ENCODE measurements at places on chromosomes 1 and 21. TPM values are rescaled to one million over a fixed set of nuclear protein-coding genes. Genes with fewer than 3 reads are reported as not detected.
A peak's percentile ranks its signal among the peaks of the same experiment; 100 is the strongest.

Gene OR2L2
- 0.22 TPM for total RNA-seq

Gene KRTAP7-1
- not detected for total RNA-seq

Gene KCNA3
- 114 TPM for total RNA-seq

Gene C1QA
- not detected for total RNA-seq

Gene IL24
- not detected for total RNA-seq

Gene GUCA2B
- total RNA-seq: not detected

GRCh38 chr1:107933736-107934135 lies 31.2 kb downstream of the VAV3 start:
- no peaks in the 10 kb centered on the region for H3K27me3 ChIP-seq
- H3K4me3 ChIP-seq: no peak overlapping the region
- H3K4me1 ChIP-seq: peaks cover 29% of the 10 kb centered on the region
- H3K27ac ChIP-seq: peak overlapping the region; percentile 21
- DNase-seq: no peak
- H3K36me3 ChIP-seq: peaks cover 4% of the 10 kb centered on the region

DNA sequence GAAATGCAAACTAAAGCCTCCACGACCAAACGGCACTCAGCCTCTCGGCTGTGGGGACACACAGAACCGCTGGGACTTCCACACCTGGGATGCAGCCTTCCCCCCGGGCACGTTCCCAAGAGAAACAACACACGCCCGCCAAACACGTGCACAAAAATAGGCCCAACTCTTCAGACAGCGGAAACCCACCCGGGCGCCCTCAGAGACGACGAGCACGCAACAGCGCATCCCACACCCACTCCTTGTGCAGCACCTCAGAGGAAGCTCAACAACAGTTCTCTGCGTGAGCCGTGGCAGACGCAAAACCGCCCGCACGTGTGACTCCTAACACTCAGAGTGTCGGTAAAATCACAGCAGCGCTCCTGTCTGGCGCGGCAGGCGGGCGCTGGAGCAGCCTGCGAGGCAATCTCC lies 5.3 kb downstream of the C1orf159 start:
- peaks cover 3% of the 10 kb centered on the region for H3K36me3 ChIP-seq
- no peak overlapping the region for H3K27ac ChIP-seq
- DNase-seq: no peak
- H3K4me3 ChIP-seq: no peak overlapping the region
- peaks cover 12% of the 10 kb centered on the region for H3K4me1 ChIP-seq
- H3K27me3 ChIP-seq: no peaks in the 10 kb centered on the region

DNA sequence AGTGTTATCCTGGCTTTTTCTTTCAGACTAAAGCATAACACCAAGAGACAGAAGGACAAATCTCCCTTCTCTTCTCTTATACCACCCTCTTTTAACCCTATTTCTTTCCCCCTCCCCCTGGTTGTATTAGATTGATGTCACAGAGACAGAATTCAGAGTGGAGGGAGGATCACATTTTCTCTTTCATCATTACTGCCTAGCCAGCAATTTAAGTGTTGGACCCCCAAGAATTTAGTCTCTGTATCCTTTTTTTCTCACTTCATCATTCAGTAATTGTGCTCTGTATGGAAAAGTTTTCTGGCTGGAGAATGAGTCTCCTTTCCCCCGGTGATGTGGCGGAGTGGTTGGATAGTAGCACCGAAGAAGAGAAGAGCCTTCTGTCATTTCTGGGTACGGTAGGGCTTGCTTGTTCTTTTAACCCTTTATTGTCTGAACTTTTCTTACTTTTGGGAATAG lies 124.8 kb downstream of the CLEC20A start:
- H3K36me3 ChIP-seq: peaks cover 2% of the 10 kb centered on the region
- H3K4me3 ChIP-seq: no peak overlapping the region
- peaks cover 19% of the 10 kb centered on the region for H3K27me3 ChIP-seq
- no peak for DNase-seq
- peaks cover 2% of the 10 kb centered on the region for H3K4me1 ChIP-seq
- H3K27ac ChIP-seq: no peak overlapping the region

DNA sequence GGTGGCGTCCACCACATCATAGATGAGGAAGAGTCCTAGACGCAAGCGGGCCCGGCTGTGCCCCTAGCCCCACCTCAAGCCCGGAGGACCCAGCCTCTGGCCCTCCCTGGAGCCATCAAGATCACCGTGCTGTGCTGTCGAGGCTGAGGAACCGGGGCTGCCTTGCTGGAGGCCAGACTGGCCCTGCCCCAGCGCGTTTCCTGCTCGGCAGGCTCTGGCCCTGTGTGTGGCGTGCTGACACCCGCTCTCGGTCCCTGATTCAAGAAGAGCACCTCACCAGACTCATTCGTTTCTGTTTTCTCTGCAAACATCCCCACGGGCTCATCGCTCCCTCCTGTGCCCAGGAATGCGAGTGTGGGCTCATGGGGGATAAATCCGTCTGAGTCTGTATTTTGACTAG lies 51.1 kb downstream of the GLIS1 start:
- peaks cover 6% of the 10 kb centered on the region for H3K4me1 ChIP-seq
- no peak overlapping the region for H3K4me3 ChIP-seq
- no peak overlapping the region for H3K27ac ChIP-seq

GRCh38 chr1:192601567-192601966 lies 26.0 kb downstream of the RGS1 start:
- peaks cover 3% of the 10 kb centered on the region for H3K36me3 ChIP-seq
- H3K4me3 ChIP-seq: no peak overlapping the region
- no peak for DNase-seq
- H3K4me1 ChIP-seq: peaks cover 10% of the 10 kb centered on the region

DNA sequence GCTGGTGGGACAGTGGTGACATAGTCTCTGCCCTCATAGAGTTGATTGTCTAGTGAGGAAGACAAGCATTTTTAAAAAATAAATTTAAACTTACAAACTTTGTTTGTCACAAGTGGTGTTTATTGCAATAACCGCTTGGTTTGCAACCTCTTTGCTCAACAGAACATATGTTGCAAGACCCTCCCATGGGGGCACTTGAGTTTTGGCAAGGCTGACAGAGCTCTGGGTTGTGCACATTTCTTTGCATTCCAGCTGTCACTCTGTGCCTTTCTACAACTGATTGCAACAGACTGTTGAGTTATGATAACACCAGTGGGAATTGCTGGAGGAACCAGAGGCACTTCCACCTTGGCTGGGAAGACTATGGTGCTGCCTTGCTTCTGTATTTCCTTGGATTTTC lies 58.4 kb downstream of the LAMC2 start:
- DNase-seq: no peak
- H3K27me3 ChIP-seq: peaks cover 53% of the 10 kb centered on the region
- no peaks in the 10 kb centered on the region for H3K4me1 ChIP-seq

- DNase-seq: no peak
- peaks cover 2% of the 10 kb centered on the region for H3K4me1 ChIP-seq
- H3K27ac ChIP-seq: no peak within 1 kb of the TSS
- H3K4me3 ChIP-seq: peak within 1 kb of the TSS; percentile 88
- H3K36me3 ChIP-seq: no peaks in the 10 kb centered on the region
Observed at GRCh38 chr1:56578963-56579875, at the start of gene PLPP3. Gene PLPP3 (minus strand): TSS chr1:56579563. CDS start chr1:56579016, 547 bp downstream.

All from T-helper 17 cell (primary cell).